ENCODE measurements at places on chromosomes 16 and 17. TPM values are rescaled to one million over a fixed set of nuclear protein-coding genes. Genes with fewer than 3 reads are reported as not detected.

Gene TLCD2
- total RNA-seq = 4.3 TPM

Gene TMEM208
- total RNA-seq = 36.6 TPM

Gene SLFN14
- total RNA-seq = not detected

Gene APRT
- total RNA-seq = 84.2 TPM

Gene KRTAP4-5
- not detected for total RNA-seq

Gene TMEM219
- total RNA-seq = 47.5 TPM

Gene NME1
- 72.3 TPM for total RNA-seq

Gene TMC8
- total RNA-seq = not detected

Gene ESRP2
- total RNA-seq = under 0.01 TPM

Gene CD79B
- total RNA-seq = not detected

Gene EPOP
- 0.90 TPM for total RNA-seq

Gene EFNB3
- 1.4 TPM for total RNA-seq

Gene OR4D2
- total RNA-seq = not detected

Gene C16orf74
- total RNA-seq = 6.0 TPM

Gene AGRP
- total RNA-seq = not detected

Gene SLFN12
- total RNA-seq = 35.1 TPM

All from smooth muscle cell of the coronary artery (primary cell).